ENCODE measurements at places on chromosomes 13 and 19.

- DNase-seq: no peak
Measured at GRCh38 chr13:42626176-42626860, 52.4 kb downstream of the TNFSF11 start.

- DNase-seq: no peak
Measured at GRCh38 chr13:32023698-32024097, 7.9 kb upstream of the FRY start.

- DNase-seq: no peak
Measured at GRCh38 chr13:96768524-96768923, 225.8 kb downstream of the OXGR1 start.

- peak; percentile 7 for DNase-seq
Measured at GRCh38 chr19:294946-295686, 3.9 kb upstream of the PLPP2 start.

DNA sequence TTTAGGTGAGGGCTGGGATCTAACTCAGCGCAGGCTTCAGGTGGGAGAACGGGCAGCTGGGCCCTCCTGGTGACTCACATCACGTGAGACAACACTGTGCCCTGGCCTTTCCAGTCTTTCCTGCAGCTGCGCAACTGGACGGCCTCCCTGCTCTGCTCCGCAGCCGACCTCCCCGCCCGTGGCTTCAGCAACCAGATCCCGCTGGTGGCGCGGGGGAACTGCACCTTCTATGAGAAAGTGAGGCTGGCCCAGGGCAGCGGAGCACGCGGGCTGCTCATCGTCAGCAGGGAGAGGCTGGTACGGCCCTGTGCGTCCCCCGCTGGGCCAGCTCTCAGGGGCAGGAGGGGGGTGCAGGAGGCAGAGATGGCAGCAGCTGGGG, 8.8 kb downstream of the SPPL2B start:
- DNase-seq: no peak

DNA sequence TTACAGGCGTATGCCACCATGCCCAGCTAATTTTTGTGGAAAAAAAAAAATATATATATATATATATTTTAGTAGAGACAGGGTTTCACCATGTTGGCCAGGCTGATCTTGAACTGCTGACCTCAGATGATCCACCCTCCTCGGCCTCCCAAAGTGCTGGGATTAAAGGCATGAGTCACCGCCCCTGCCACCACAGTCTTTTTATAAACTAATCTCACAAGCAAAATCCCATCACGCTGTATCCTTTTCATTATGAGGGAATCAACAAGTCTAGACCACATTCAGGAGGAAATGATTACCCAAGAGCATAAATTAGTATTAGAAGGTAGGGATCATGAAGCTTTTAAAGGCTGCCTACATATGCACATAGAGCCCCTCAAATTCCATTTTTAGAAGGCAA, 210.6 kb upstream of the NBEA start:
- DNase-seq: no peak

- DNase-seq: peak; percentile 99
Measured at GRCh38 chr19:3572132-3572854, 451 bp upstream of the HMG20B start.

- no peak for DNase-seq
Measured at GRCh38 chr13:33610438-33611120, 207.4 kb upstream of the RFC3 start.

GRCh38 chr19:34645551-34645950, 31.4 kb downstream of the SCGB2B2 start:
- no peak for DNase-seq

- DNase-seq: no peak
Measured at GRCh38 chr13:111302045-111302726, 18.3 kb upstream of the TEX29 start.

GRCh38 chr13:71866335-71867130, 471 bp downstream of the DACH1 start:
- DNase-seq: no peak

All from effector CD8-positive, alpha-beta T cell (primary cell).